Right ventricle myocardium inferior (tissue), 1 donor: ENCODE measurements at places on chromosomes 7 and 10. TPM values are rescaled to one million over a fixed set of nuclear protein-coding genes. Genes with fewer than 3 reads are reported as not detected.

The ITPRID1 gene
- total RNA-seq = not detected

The BMPER gene
- total RNA-seq = 2.5 TPM

The OR13A1 gene
- not detected for total RNA-seq

The CXCL12 gene
- 144 TPM for total RNA-seq

The RPEL1 gene
- total RNA-seq = not detected

The SLC39A12 gene
- total RNA-seq = not detected

The CYP2E1 gene
- total RNA-seq = 0.89 TPM

The HTR5A gene
- not detected for total RNA-seq

The PLA2G12B gene
- 0.27 TPM for total RNA-seq

The IL2RA gene
- 3.8 TPM for total RNA-seq

The ASAH2 gene
- 2.0 TPM for total RNA-seq

The CYP26A1 gene
- total RNA-seq = not detected

The ANXA8 gene
- 1.1 TPM for total RNA-seq

The CASTOR2 gene
- 31.3 TPM for total RNA-seq

The ZNF853 gene
- total RNA-seq = 10.3 TPM

The CRTAC1 gene
- 1.5 TPM for total RNA-seq

The SOSTDC1 gene
- total RNA-seq = 1.0 TPM
